ENCODE measurements at places on chromosomes 2 and 18.
A peak's percentile ranks its signal among the peaks of the same experiment; 100 is the strongest.

- DNase-seq, result no peak
Measured at GRCh38 chr2:241074901-241075540, 27.1 kb downstream of the MTERF4 start.

- no peak for DNase-seq
Measured at GRCh38 chr2:237961637-237962036, 5.2 kb upstream of the UBE2F start.

- DNase-seq, result no peak
Measured at GRCh38 chr2:185284696-185285095, 453.9 kb upstream of the FSIP2 start.

DNA sequence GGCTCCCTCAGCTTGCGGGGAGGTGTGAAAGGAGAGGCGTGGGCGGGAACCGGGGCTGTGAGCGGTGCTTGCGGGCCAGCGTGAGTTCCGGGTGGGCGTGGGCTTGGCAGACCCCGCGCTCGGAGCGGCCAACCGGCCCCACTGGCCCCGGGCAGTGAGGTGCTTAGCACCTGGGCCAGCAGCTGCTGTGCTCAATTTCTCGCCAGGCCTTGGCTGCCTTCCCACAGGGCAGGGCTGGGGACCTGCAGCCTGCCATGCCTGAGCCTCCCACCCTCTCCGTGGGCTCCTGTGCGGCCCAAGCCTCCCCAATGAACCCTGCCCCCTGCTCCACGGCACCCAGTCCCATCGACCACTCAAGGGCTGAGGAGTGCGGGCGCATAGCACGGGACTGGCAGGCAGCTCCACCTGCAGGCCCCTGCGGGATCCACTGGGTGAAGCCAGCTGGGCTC is 48.2 kb downstream of the RNF138 start:
- DNase-seq, result no peak

DNA sequence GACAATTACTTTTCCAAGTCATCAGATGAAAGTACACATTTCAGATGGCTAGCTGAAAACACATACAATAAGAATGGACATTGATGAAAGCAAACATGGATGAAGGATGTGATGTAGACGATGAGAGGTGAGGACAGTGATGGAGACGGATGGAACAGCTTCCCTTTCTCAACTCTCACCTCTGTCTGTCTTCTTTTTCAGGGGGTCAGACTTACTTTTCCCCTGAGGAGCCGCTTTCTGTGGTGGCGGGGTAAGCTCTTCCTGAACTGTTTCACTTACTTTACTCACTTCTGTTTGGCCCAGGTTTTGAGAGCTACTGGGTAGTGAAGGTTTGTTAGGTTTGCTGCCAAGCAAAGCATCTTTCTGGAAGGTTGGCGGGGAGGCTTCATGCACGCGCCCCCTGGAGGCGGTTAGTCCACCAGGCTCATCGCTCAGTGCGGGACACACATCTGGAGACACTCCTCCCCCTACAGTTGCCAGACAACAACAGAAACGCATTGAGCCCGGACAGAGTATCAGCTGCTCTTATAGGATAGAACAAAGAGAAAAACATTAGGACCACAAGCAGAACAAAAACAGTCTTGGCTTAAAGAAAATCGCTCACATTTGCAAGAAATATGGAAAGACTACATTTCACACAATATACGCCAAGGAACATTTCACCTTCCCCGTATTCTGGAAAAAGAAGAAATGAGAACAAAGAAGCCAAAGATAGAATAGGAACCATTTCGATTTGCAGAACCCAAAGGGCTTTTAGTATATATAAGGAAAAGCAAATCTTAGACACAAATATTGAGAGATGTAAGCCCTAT is 90.5 kb downstream of the MYOM1 start:
- DNase-seq, result peak; percentile 72

DNA sequence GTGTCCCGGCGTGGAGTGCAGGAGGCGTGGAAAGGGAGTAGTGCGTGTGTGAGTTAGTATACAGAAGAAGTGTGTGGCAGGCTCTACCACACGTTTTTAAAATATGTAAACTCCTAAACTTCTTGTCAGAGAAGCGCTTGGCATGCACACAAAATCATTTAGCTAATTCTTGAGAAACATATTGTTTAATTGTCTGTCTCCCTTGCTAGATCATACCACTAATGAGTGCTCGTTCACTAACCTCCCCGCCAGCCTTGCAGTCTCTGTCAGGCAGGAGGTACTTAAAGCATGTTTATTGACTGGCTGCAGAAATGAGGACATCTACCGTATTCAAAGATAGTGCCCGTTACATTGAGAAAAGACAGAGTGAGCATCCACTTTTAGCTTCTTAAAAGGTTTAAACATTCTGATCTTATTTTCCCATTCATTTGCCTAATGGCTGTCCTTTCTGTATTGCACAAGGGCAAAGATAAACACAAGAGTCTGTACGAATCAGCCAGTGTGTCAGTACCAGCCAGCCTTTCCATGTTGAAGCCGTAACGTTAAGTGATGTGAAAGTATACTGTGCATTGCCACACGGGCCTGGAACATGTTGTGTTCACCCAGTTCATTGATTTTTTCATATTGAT is 41.4 kb downstream of the TRAPPC12 start:
- no peak for DNase-seq

- no peak for DNase-seq
Measured at GRCh38 chr2:175871331-175872004, 130.6 kb downstream of the LNPK start.

DNA sequence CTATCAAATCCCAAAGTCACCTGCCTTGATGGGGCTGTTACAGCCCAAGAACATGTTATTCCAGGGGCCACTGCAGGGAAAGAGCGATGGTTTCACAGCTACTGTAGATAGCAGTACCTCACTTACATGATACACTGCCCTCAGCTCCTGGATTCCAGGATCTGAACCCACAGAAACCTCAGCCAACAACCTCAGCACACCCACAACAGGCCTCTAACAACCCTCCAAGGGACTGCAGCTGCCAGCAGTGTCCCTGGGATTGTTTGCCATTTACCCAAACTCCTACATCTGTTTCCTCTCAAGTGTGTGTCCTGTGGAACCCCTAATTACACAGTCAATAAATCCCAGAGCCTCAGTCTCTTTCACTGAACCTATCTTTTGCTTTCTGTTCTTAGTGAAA is 28.2 kb downstream of the OSBPL1A start:
- no peak for DNase-seq

- DNase-seq, result no peak
Measured at GRCh38 chr18:55830544-55830943, 242.6 kb upstream of the TCF4 start.

GRCh38 chr2:62410015-62410453 is 96.0 kb downstream of the TMEM17 start:
- no peak for DNase-seq

DNA sequence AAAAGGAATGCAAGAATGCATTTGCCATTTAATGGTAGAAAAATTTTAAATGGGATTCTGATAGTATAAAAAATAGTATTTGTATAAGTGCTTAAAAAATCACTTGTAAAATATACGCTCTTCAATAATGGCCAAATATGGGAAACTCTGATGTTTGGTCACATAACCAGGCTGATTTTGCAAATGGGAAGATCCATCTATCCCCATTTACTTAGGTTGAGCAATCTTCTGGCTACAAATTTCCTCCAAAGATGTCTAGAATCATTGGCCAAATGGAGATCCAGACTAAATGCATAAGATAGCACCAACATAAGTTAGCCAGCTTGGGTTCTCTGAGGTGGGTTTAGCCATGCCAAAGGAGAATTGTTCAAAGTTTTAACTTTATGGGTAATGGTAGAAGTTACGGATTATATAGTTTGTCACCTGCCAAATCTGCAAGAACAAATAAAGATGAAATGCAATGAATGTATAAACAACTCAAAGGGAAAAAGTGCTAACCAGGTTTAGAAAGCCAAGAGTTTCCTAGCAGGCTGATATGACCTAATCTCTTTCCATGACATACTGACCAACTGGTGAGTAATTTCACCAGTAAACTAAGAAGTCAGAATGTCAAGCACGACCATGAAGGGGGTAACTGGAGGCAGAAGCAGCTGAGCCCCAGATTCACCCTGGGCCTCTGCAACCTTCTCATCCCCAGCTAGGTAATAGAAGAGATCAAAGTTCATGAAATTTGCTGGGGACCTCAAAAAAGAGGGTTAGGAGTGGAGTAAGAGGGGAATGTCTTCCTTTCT is 10.0 kb downstream of the RHOB start:
- no peak for DNase-seq

DNA sequence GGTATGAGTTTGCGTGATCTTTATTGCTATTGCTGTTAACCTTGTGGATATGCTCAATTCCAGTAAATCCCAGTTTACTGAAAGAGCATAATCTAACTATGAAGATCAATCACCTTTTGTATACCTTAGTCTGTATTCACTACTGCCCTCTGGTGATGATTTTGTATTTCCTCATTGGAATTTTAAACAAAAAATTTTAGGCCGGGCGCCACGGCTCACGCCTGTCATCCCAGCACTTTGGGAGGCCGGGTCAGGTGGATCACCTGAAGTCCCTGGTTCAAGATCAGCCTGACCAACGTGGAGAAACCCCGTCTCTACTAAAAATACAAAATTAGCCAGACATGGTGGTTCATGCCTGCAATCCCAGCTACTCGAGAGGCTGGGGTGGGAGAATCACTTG is 5.1 kb downstream of the COMMD1 start:
- no peak for DNase-seq

DNA sequence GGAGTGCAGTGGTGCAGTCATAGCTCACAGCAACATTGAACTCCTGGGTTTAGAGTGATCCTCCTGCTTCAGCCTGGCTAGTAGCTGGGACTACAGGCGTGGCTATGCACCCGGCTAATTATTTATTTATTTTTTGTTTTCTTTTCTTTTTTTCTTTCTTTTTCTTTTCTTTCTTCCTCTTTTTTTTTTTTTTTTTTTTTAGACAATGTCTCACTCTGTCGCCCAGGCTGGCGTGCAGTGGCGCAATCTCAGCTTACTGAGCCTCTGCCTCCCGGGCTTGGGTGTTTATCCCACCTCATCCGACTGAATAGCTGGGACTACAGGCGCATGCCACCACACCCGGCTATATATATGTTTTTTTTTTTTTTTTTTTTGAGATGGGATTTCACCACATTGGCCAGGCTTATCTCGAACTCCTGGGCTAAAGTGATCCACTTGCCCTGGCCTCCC is 1.4 kb upstream of the ANXA4 start:
- no peak for DNase-seq

- DNase-seq, result no peak
Measured at GRCh38 chr2:232338759-232339106, 39.8 kb upstream of the ALPP start.

DNA sequence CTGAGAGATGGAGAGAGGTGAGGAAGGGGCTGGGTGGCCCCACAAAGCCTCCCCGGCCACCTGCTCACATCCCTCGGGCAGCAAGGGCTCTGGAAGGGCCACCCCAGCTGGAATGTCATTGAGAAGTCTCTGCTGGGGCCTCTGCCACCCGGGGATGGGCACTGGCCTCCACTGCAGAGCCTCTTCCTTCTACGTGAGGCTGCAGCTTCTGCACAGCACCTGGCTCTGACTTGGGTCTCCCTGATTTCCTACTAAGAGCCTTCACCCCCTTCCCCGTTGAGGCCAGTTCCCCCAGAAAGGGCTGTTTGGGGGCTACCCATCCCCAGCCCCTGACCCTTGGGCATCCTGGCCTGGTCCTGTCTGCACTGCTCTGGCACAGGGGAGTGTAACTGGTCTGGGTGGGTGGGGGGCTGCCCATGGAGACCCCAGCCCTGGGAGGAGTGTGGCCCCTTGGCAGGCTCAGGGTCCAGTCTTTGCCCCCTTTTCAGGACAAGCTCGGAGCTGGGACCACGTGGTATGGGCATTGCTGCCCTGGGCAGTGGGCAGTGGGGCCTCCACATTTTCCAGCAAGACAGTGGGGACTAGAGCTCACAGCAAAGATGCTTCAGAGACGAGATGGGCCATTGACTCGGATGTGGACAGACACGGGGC is 5.6 kb downstream of the PDCD1 start:
- no peak for DNase-seq

- DNase-seq, result no peak
Measured at GRCh38 chr2:133004623-133005022, 334.6 kb upstream of the LYPD1 start.

DNA sequence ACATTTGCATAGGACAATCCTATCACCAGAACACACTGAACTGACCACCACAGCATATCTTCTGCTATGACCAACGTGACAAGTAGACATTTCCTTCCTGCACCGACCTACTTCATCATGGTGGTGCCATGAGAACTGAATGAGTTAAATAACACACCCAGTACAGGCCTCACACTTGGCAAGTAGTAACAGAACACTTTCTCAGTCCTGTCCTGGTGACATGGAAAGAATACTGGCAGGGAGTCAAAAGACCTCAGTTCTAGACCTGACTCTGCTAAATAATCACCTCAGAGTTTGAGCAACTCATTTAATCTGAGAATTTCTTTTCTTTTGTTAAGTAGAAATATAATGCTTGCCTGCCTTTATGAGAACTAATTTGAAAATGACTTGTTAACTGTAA is 186.3 kb upstream of the SMAD7 start:
- no peak for DNase-seq

DNA sequence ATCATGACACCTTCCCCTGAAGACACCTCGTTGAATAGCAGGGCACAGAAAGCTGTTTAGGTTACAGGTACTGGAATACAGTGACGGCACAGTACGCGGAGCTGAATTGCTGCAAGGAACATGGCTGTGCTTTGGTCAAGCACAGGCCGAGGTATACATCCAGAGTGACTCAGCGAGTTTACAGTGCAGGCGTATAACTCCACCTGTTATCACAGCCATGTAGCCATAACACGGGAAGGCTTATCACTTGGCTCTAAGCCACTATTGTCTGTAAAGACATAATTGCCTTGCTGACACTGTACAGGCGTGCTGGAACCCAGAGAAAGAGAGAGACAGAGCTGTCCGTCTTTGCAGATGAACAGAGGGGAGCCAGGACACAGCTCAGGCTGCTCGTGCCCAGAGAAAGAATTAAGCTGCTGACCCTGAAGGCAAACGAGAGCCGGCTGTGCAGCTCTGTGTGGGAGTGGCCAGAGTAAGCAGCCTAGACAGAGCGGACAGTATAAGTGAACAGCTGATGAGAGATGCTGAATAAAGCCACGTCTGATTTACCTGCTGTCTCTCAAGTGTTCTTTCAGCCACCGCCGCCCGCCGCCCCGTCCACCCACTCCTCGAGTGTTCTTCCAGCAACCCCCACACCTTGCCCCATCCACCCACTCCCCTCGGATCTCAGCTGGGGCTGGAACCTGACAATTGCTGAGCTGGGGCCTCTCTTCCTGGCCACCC is 87.3 kb upstream of the PPP1CB start:
- DNase-seq, result no peak

- DNase-seq, result no peak
Measured at GRCh38 chr2:37645836-37646235, 25.6 kb downstream of the CDC42EP3 start.
